ENCODE measurements at places on chromosomes 11 and 22.

DNA sequence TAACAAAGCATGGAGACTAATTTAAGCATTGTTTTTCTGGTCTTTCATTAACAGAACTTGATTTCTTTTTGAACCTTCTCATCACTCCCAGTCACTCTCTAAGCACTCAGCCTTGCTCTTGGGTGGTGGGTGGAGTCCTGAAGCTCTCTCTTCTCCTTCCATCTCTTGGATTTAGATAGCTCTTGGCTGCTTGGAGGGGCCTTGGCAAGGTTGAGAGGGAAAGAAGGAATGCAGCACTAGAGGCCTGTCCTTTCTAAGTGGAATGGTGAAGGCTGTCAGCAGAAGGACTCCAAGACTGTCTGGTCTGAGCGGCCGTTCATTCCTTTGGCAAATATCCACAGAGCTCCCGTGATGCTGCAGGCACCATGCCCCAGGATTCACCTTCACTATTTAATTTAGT is 168.6 kb upstream of the E2F8 start:
- no peak for DNase-seq

DNA sequence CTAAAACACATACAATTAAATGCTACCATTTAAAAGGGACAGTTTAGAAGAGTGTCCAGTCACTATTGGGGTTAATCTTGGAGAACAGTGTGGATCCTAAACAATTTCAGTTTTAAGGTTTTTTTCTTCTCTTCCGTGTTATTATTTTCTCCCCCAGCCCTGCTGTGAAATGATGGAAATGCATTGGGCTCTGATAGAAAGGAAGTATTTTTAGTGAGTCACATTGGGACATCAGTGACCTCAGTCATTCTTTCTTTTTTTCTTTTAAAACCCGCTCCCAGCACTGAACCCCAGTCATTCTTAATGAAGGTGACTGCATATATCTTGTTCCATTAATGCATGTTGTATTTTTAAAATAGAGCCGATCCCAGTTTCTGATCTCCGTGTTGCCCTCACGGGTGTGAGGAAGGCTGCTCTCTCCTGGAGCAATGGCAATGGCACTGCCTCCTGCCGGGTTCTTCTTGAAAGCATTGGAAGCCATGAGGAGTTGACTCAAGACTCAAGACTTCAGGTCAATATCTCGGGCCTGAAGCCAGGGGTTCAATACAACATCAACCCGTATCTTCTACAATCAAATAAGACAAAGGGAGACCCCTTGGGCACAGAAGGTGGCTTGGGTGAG is 93.2 kb upstream of the OR4B1 start:
- DNase-seq: no peak

DNA sequence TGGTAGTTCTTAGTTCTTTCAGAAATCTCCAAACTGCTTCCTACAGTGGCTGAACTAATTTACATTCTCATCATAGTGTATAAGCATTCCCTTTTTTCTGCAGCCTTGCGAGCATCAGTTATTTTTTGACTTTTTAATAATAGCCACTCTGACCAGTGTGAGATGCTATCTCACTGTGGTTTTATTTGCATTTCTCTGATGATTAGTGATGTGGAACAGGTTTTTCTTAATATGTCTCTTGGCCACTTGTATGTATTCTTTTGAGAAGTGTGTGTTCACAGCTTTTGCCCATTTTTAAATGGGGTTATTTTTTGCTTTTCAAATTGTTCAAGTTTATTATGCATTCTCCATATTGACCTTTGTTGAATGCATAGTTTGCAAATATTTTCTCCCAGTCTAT is 459.3 kb downstream of the NTM start:
- DNase-seq: no peak

DNA sequence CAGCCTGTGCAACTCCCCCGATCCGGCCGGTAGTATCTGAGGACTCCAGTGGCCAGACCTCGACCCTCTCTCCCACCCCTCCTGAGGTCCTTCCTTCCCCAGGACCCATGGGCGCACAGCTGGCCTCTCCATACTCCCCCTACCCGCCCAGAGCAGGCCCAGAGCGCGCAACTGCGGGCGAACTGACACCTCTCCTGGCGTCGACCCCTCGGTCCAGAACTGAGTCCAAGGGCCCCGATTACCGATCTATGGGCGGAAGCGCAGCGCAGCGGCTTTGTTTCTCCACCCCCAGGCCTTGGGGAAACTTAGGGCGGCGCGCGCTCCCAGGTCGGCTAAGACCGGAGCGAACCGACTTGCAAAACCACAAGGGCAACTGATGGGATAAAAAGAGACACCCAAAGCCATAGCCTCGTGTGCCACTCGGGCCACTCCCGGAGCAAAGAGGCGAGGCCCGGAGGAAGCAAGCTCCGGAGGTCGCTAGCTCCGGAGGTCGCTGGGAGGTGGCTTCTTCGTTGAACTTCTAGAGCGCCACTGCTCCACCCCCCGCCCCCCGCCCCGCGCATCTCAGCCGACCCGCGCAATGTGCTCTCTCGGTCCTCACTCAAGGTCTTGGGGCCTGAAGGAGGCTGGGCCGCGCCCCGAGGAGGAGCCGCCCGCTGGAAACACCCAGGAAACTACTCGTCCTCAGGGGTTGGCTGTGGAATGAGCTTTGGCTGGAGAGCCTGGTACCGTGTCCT is 9.8 kb upstream of the ALX4 start:
- DNase-seq: no peak

GRCh38 chr11:66317723-66318599 is 1.1 kb upstream of the CD248 start:
- DNase-seq: no peak

DNA sequence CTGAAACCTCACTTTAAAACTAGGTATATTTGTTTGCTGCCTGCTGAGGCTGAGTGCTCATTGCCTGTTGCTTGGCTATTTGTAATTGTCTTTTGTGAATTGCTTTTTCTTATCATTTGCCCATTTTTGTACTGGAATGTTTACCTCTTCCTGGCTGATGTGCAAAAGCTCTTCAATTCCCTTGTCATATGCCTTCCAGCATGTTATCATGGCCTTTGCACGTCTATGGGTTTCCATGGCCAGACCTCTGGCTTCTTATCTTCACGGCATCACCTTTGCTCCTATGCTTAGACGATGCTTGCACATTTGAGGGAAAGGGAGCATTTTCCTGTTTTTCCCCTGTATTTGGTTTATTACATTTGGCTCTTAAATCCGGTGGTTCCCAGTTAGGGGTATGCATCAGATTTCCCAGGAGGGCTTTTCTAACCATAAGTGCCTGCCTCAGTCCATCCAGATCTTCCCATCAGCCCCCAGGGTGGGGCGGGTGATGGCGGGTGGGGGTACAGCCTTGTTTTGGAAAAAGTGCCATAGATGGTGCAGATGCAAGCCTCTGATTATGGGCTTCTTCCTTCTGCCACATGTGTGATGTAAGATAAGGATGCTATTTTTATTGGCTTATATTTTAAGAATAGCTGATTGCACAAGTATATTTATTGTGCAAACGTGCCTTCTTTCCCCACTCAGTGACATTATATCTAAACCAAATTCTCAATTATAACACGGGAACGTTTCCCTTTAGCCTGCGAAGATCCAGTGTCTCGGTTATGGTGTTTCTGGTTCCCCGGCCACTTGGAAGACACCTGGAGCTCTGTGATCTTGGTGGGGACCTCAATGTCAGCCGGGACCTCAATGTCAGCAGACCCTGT is 70.6 kb upstream of the SEPTIN5 start:
- no peak for DNase-seq

DNA sequence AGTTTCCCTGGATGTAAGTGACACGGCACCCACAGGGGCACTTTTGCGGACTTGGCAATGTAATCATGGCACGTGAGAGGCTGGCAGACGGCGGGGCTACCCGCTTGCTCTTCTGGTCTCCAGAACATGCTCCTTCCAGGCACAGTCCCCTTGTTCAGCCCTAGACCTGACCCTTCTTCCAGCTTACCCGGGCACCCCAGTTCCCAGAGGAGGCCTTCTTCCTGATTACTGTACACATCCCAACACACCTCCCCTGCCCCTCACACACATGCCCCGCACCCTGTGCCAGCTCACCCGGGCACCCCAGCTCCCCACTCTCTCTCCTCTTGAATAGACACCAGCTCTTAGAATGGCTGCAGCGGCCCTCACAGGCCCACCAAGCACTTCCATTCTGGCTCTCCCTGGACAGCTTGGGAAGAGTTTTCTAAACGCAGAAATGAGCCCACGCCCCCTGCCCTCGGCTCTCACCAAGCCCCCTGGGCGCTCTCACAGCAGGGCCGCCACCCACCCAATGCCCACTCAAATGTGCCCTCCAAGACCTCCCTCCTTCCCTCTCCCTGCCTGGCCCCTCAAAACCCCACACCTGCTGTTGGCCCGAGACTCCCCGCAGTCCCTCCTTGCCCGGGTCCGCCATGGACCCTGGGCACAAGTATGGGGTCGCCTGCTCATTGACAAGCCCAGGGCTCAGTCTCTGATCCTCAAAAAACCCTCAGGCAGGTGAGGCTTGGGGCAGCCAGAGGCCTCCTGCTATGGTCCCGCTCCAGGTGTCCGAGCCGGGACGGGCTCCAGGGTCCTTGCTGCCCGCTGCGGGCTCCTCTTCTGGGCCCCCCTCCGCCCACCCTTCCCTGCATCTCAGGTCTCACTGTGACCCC is 88.5 kb downstream of the WNT7B start:
- no peak for DNase-seq

- no peak for DNase-seq
These were observed 110.0 kb upstream of the PAX6 start for GRCh38 chr11:31921081-31921480.

GRCh38 chr11:2927121-2927800 is 2.0 kb downstream of the PHLDA2 start:
- no peak for DNase-seq

- DNase-seq: no peak
These were observed 3.1 kb downstream of the PPP2R1B start for GRCh38 chr11:111762981-111763643.

- DNase-seq: no peak
These were observed 18.2 kb downstream of the CD3E start for GRCh38 chr11:118322721-118323120.

DNA sequence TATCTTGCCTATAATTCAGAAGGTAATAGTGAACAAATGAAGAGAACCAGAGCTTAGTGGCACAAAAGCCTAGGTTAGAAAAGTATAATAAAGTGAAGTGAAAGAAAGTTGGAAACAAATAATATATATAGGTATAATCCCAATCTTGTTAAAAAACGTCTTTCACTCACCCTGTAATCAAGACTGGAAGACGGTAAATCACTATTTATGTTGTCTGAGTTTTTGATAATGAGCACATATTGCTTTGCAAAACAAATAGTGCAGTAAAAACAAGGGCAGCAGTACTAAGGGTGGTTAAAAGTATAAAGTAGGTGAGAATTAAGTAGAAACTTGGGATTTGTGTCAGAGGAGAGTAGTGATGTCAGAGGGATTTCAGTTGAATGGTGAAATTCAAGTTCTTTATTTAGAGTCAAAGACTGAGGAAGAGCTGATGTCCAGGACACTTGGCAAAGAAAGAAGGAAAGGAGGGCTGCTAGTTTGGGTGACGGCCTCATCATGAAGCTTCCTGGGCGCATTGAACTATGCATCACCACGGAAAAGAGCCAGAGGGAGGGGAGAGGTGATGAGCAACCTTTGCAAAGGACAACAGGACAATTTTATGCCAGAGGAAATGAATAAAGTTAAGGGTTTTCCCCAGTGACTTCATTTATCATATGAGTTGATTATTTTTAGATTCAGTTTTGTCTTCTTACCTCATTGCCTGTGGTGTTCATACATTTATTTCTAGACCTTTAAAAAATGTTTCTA is 11.4 kb downstream of the NCAM1 start:
- no peak for DNase-seq

- no peak for DNase-seq
These were observed 6.6 kb downstream of the ARHGAP8 start for GRCh38 chr22:44759001-44759400.

GRCh38 chr11:129281471-129282415 is 89.6 kb upstream of the ARHGAP32 start:
- DNase-seq: peak; percentile 32

GRCh38 chr11:120400564-120401364 is 64.6 kb downstream of the ARHGEF12 start:
- no peak for DNase-seq

GRCh38 chr11:114989536-114989935 is 311.2 kb downstream of the NXPE2 start:
- no peak for DNase-seq

DNA sequence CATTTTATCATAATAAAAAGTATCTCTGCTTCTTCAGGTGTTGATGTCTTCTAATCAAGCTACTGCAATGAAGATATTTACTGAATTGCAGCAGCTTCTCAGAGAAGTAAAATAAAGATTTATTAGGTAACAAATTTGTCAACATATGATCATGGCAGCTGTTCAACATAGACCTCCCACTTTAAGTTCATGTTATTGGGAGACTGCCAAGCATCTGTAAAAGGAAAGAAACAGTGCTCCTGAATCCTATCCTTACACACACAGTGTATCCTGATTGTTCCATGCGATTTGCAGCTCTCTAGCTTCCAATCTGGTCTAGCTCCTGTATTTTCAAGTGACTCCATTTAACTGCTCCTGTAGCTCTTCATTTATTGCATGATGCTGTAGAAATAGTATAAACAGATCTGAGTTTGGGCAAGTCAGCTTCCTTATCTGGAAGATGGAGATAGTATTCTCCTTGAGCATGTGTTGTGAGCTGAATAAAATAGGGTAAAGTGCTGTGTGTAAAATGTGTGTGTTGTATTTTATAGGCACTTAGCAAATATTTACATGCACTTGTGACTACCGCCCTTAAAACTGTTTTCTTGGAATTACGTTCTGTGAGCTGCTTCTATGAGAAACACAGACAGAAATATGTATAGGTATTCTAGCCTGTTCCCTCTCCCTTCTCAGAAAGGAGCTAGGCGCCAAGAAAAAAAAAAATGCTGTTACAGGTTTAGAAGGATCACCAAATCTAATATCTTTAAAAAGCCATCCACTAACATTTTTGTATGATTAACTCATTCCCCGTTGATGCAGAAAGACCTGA is 290.6 kb downstream of the JRKL start:
- DNase-seq: peak; percentile 3

DNA sequence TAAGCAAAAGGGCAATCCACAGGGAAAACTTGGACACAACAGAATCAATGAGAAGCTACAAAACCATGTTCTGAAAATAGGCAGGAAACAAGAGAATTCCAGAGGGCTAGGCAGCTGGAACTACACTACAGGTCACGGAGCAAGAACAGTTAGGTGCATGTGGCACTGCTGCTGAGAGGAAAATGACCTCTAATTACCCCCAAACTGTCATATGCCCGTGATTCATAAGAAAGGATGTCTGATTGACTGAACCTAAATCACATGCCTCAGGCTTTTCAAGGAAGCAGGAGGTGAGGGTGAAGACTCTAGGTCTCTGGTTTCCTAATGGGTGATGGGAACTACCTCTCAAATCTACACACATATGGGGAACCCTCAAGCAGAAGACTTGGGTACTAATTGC is 17.9 kb upstream of the RRAS2 start:
- DNase-seq: no peak

- no peak for DNase-seq
These were observed 570.6 kb upstream of the LARGE1 start for GRCh38 chr22:34490886-34491285.

GRCh38 chr11:63911876-63912275 is 5.1 kb downstream of the RCOR2 start:
- DNase-seq: no peak

GRCh38 chr11:58626934-58627483 is 4.5 kb downstream of the CNTF start:
- no peak for DNase-seq

GRCh38 chr11:127105593-127106541 is 105.3 kb upstream of the KIRREL3 start:
- DNase-seq: peak; percentile 98

All from NCI-H345 (cell line).